Kasumi-1 (cell line): ENCODE measurements at places on chromosomes 6 and 20.
A peak's percentile ranks its signal among the peaks of the same experiment; 100 is the strongest.

GRCh38 chr6:161584051-161584450 is 310.2 kb upstream of the AGPAT4 start:
- no peak for DNase-seq

DNA sequence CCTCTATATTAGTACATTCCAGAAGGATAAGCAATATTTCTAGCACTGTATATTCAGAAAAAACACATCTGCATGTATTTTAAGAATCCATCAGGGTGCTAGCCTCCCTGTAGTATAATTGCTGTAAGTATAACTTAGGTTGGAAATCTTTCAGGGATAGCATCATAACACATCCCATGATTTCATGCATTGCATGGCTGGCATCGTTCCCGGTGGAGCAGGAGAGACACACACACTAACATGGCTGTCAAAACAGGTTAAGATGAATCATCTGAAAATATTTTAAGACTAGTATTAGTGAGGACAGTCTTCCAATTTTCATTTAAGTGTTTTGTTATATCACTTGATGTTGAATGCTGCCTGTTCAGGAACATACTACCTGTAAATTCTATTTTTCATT is 32.1 kb upstream of the CENPW start:
- DNase-seq = no peak

DNA sequence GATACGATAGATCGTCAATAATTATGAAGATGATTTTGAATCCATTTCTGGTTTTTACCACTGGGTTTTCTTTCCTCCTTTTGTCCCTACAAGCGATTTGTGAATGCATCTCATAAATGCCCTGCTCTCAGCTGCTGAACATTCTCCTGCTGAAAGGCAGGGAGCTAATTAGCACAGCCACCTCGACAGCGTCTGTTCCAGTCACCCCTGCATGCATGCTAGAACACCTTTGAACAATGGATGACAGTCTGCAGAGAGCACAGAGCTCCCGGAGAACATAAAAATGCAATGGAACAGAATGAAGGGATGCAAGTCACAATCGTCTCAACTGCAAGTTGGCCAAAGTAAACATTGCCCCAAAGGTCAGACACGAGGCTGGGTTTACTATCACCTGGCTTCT is 105.8 kb downstream of the SLC35B3 start:
- no peak for DNase-seq

DNA sequence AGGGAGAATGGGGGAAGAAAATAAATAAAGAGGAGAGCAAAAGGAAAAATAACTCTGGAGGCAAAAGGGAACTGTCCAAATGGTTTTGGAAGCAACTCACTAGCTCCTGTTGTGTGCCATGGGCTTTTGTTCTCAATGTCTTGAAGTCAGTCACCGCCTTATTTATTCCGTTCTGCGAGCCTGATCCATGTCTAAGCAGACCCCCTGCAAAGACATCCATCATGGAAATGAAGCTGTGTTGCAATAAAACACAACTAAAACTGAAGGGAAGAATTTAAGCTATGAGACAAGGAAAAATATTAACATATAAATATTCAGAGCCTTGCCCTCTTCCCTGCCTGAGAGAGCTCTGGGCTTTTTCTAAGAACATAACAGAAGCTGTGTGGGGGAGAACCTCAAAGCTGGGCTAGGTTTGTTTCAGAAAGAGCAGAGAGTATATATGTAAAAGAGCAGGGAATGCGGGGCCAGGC is 373.2 kb upstream of the CNR1 start:
- DNase-seq = no peak

DNA sequence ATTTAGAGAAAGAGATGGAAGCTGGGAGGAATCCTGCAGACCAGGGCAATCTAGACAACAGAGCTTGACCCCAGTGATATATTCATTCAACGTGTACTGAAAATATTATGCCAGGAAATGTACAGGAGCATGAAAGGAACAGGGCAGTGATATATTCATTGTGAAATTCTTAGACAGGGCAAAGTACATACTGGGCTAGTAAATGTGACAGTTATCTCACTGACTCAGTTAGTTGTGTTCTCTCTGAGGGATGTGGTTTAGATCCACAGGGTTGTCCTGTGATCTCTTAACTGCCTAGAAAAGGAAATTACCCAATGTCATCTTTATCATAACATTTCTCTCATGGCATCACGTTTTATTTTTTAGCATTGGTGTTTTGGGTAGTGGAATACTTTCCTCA is 891.3 kb downstream of the EYS start:
- peak; percentile 54 for DNase-seq

- DNase-seq = no peak
Observed at GRCh38 chr20:46291401-46291800, 16.9 kb downstream of the CDH22 start.
